Stimulated activated CD8-positive, alpha-beta memory T cell treated with anti-CD3 and anti-CD28 coated beads, Interleukin-4, amount 100 ng/mL, for 1 hour (primary cell): ENCODE measurements at places on chromosomes 1 and 21.

DNA sequence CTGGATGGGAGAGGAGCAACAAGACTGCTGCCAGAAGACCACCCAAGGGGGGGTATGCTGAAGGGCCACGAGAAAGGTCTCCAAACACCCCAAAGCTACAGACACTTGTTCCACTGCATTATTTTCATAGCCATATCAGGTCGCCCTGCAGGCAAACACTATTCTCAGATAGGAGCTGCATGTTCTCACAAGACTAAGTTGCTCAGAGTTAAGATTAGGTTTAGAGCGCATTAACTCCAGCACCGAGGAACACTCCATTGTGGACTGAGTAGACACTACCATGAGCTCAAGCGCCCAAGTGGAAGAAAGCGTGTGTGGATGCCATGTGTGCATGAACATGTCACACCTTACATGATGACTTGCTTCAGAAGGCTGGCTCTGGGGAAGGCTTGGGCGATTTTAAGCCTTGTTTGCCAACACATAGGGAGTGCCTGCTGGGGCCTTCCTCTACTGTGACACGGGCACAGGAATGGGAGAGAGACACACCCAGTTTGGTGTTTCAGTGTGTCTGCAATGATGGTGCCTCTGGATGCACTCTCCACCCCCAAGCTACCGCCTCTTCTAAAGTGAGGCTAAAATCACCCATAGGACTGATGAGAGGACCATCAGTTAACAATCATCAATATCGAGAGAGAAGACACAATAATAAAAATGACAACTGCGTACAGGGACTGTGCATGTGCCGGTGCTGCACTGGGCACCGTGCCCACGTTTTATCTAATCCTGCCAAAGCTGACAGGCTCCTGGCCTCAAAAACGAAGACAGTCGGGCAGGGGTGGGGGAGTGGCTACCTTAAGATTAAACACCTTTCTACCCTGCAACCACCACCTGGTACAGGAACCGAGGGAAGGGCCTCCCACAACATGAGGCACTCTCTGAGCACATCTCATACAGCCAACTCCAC lies 34.9 kb downstream of the SSBP3 start:
- DNase-seq, result no peak

DNA sequence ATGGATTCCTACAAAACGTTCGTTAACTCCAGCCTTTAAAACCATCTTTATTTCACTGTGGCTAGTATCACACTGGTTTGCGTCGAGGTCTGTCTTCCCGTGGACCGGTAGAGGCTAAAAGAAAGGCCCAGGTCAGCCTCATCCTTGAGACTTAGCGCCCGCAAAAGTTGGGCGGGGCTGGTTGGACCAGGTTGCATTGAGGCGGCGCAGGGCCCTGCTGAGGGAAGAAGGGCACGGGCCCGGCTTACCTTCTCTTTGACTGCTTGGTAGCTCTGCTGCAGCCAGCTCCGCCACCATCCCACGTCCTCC lies 455 bp downstream of the BSDC1 start:
- DNase-seq, result no peak

GRCh38 chr1:30856260-30856790 lies 52.2 kb downstream of the SDC3 start:
- DNase-seq, result no peak

DNA sequence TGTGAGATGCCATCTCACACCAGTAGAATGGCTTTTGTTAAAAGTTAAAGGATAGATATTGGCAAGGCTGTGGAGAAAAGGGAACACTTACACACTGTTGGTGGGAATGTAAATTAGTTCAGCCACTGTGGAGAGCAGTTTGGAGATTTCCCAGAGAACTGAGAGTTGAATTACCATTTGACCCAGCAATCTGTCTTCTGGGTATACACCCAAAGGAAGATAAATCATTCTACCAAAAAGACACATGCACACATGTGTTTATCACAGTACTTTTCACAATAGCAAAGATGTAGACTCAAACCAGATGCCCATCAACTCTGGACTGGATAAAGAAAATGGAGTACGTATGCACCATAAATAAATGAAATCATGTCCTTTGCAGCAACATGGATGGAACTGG lies 88.6 kb upstream of the LRRC8D start:
- DNase-seq, result no peak

DNA sequence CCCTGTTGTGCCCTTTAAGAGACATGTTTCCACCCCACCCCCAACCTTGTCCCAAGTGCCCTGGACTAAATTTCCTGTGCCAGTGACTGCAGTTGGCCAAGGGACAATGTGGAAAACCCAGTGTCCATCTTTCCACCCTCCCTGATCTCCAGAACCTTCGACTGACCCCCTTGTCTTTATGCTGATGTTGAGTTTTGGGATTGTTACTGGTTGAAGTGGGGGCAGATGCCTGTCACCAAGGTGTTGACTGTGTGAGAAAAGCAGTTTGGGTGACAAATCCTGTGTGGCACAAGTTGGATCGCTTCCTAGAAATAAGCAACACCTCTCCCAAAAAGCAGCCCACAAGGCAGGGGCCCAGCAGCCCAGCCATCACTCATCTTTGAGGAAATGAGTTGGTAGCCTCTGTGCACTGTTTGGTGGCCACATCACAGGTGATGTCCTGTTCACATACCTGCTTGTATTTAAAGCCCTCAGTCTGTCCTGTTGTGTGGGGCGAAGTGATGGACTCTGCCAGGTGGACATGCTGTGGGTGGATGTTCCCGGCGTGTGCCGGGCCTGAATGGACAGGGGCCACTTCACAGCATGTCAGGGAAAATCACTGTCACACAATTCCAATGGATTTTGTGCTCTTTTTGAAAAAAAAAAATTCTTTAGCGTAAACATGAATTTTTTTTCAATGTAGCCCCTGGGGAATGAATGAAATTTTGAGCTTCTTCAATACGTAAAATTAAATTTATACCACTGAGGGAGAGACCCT lies 6.6 kb upstream of the MIIP start:
- DNase-seq, result no peak

DNA sequence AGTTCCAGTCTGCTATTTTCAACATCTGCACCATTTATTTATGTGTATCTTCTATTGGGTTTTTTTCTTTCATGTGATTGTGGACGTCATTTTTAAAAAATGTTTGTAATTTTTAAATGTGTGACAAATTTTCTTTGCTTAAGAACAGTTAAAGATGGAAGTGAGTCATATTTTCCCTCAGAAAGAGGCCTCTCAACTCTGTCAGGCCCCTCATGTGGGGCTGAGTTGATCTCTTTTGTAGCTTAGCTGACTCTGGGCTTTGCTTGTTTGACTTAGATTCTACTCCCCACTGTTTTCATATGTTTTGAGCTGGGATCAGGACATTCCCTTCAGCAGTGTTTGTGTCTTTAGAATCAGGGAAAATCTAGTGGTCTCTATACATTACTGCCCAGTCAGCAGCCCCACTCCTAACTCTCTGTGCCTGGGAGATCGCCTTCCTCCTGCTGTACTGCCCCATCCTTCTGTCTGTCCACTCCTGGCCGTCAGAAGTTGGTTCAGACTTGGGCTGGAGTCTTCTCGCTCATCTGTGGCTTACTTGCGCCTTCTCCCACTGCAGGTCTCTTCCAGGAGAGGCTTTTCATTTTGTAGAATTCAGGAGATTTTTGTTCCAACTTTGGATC lies 137.4 kb downstream of the DYRK1A start:
- DNase-seq, result no peak

DNA sequence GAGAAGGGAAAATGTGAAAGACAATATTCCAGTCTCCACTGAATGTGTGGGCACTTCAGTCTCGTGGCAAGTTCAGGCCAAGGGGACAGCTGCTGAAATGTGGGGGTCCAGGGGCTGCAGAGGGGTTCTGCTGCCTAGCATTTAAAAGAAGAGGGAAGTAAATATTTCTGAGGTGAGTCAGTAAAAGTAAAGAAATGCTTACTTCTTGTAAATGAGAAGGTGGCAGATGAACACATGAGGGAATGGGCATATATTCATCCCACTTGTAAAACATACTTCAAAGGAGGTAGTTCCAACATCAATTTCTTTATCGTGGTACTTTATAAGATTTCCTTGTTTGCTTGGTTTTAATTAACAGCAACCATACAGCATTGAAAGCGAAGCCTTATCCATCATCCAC lies 63.1 kb upstream of the HIVEP3 start:
- no peak for DNase-seq

DNA sequence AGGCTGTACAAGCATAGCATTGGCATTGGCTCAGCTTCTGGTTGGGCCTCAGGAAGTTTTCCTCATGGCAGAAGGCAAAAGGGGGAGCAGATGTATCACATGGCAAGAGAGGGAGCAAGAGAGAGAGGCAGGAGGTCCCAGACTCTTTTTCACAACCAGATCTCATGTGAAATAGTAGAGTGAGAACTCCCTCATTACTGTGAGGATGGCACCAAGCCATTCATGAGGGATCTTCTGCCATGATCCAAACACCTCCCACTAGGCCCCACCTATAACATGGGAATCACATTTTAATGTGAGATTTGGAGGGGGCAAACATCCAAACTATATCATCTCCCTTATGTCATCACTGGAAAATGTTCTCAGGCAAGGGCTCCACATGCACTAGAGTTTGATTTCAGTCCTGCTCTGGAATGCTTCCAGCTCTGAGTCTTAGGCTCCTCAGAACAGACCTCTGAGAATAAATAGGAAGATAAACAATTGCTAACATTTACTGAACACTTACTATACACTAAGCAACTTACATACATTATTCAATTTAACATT lies 39.4 kb upstream of the VTCN1 start:
- no peak for DNase-seq

DNA sequence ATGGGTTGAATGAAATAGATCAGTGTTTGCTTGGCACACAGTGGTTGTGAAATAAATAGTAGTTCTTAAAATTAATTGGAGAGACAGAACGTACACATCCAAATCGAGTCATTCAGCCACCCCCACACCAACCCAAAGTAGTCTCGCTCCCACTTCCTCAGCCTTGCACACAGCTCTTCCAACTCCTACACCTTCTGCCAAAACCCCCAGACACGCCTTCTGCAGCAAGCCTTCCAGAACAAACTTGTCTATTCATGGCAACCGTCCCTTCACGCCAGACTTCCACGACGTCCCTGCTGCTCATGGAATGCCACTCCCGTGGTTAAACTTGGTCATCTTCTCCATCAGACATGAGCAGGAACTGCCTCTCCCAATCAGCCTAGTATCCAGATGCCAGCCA lies 37.5 kb upstream of the RD3 start:
- DNase-seq, result no peak

DNA sequence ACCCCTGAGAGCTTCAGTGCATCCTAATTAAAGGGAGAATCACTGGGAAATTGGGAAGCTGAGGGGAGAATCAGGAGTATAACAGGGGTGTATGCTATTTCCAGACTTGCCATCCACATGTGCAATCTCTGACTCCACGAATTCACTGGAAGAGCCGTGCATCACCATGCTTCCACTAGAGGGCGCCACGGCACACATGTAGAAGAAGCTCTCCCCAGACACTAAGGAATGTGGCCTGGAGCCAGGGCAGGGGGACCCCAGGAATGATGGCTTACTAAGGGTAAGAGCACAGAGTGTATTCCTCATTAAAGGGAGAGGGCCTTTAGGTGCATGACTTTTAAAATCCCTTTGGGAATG lies 81.5 kb downstream of the ABCA4 start:
- DNase-seq, result peak; percentile 16

DNA sequence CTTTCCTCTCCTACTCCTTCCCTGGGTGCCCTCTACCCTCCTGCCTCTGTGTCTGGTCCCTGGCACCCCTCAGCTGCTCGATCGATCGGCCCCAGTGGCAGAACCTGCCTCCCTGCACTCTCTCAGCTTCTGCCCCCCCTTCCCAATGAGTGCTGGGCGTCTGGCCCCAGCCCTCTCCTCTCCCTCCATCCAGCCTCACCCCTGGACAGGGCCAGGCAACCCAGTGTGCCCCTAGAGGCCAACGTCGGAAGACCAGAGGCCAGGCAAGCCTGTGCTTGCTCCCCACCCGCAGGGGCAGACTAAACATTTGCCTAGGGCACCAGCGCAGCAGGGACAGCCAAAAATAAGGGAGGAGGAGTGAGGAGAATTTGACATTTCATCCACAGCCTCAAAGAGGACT lies 43.5 kb downstream of the LGR6 start:
- no peak for DNase-seq

DNA sequence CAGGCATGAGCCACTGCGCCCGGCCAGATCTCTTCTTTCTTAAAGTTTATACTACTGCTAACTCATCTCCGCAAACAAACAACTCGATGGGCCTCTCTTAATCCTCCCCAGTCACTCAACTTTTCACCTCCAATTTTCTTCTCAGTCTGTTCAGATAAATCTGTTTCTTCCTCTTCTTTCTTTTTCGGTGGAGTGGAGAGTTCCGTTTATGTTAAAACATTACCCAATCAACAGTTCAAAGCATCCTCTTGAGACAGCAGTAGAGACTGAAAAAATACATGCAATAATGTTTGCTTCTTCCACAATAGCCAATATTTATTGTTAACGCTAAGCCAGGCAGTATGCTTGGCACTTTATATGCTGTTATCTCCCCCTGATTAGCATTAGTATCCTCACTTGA lies 1.4 kb upstream of the ANKRD13C start:
- DNase-seq, result no peak

GRCh38 chr1:94989398-94989797 lies 62.5 kb upstream of the CNN3 start:
- no peak for DNase-seq

DNA sequence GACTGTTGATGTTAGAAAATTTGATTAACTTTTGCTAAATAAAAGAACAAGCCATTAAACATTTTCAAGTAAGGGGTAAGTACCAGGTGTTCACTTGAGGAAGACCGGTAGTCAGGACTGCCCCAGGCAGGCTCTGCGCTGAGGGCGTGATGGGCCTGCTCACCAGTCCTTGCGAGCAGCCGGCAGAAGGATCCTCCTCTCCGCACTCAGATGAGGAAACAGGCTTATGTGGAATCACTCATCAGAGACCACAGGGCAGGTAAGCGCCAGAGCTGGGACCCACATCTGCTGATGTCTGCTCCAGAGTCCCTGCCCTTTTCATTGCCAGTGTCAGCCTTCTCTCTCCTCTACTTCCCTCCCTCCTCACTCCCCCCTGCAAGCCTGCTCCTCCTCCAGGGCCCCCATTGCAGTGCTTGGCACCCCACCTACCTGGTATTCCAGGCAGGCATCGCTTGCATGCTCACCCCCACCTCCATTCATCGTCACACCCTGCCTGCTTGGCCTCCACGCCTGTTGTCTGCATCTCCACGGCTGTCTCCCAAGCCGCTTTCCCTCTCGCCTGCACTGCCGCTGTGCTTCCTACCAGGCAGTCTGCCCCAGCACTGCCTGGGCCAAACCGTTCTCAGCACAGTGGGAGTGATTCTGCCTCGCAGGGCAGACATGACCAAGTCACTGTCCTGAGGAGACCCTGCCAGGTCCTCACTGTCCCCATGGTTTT lies 24.7 kb upstream of the KDM4A start:
- DNase-seq, result no peak

- no peak for DNase-seq
Measured at GRCh38 chr1:196661345-196661744, 9.5 kb downstream of the CFH start.

DNA sequence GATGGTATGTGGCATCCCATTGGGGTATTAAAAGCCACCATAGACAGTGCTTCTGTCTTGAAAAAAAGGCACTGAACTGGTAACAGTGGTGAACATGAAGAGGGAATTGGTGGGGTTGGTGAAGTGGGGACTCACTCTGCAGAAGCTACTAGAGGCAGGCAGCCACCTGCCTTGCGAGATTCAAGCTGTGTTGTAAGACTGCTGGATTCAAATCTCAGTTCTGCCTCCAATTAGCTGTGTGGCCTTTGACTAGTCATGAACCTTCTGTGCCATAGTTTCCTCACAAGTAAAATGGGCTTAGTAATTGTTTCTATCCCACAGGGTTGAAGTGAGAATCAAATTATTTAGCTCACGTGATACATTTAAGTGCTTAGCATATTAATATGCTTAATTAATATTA lies 16.6 kb upstream of the ELOA start:
- DNase-seq, result no peak
